ENCODE measurements at places on chromosomes 6 and 20.

DNA sequence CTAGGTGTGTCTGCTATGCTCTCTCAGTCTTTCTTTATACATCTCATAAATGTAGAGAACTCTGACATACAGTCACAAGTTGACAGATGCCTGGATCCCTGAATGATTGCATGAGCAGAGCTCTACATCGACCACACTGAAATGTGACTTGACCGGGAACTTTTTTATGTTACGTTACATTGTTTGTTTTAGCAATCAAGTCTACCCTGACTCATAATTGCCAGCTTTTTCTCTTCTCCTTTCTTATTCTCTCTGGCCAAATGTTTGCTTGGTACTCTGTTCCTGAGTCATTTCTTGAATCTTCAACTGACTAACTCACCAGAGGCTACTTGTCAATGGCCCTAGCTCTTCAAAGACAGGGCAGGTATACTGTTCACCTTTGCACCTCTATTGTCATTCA lies 213.6 kb upstream of the DTNBP1 start:
- DNase-seq = no peak

DNA sequence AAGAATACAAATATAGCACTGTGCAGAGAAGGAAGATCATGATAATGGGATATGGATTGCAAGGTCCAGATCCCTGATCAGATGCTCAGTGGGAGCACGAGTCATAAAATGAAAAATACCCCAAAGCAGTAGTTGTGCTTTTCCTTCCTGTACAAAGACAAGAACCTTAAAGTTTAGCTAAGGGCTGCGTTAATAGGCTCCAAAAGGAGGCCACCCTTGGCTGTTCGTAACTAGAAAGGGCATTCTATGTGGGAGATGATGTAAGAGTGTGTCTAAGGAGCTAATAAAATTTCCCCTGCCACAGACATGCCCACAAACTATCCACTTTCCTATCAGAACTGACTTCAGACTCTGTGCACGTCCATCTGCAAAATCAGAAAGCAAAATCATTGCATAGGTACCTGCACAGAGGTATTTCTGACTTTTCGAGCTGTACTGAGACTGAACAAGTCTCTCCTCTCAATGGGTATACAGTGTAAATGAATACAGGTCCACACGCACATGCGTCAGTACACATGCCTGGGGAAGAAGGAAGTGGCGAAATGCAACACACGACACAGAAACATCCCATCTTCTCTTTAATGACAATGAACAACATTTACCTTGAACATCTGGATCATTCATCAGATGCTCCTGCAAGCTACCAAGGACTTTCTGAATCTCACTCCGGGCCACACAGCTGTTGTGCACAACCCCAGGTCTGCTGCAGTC lies 16.9 kb upstream of the ANKRD60 start:
- DNase-seq = no peak

GRCh38 chr6:82017288-82017687 lies 230.3 kb downstream of the IBTK start:
- DNase-seq = no peak

- no peak for DNase-seq
These were observed 54.0 kb upstream of the BTN3A2 start for GRCh38 chr6:26311012-26311384.

DNA sequence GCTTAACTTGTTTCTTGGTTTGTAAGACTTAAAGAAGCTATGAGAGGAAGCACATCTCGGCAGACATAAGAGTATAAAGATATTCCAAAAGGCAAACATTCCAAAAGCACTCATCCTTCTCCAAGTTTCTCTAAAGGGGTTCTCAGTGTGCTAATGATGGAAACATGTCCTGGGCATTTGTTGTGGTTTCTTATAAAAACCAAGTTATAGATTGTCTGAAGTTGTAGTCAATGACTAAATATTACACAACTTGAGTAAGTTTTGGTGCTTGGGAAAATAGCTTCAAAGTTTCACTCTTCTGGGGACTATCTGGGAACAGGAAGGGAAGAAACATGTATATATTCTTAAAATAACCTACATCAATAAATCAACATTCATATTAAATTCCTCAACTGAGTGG lies 128.3 kb upstream of the TBX18 start:
- no peak for DNase-seq

Measured in activated naive CD4-positive, alpha-beta T cell (primary cell).